Activated CD8-positive, alpha-beta memory T cell treated with anti-CD3 and anti-CD28 coated beads for 4 hours (primary cell): ENCODE measurements at places on chromosomes 1 and 21.
A peak's percentile ranks its signal among the peaks of the same experiment; 100 is the strongest.

- DNase-seq = no peak
Measured at GRCh38 chr1:24957016-24957807, 27.1 kb upstream of the RUNX3 start.

- no peak for DNase-seq
Measured at GRCh38 chr1:175537571-175537970, 205.8 kb downstream of the TNR start.

GRCh38 chr1:36910886-36911540, 123.3 kb downstream of the GRIK3 start:
- DNase-seq = no peak

- no peak for DNase-seq
Measured at GRCh38 chr1:45673956-45674355, 12.4 kb downstream of the GPBP1L1 start.

- no peak for DNase-seq
Measured at GRCh38 chr1:36966242-36966641, 68.1 kb downstream of the GRIK3 start.

DNA sequence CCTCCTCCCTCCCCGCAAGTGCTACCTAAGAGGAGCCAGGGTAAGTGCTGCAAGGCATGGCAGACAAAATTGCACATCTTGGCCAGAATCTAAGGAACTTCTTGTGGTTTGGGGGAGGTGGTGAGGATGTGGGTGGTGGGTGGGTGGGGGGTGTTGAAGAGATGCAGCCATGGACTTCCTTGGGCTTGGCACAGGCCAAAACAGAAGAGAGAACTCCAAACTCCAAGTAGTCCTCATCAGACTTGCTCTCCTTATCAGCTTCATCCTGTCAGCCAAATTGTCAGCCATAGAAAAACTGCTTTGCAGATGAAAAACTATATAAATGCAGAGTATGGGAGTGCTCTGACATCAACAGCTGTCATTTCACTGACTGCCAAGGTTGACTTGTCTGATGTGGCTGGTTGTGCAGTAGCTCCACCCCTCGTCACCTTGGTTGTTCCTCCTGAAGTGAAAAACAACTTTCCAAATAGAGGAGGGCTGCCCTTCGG, 7.1 kb downstream of the AMIGO1 start:
- DNase-seq = peak; percentile 35

DNA sequence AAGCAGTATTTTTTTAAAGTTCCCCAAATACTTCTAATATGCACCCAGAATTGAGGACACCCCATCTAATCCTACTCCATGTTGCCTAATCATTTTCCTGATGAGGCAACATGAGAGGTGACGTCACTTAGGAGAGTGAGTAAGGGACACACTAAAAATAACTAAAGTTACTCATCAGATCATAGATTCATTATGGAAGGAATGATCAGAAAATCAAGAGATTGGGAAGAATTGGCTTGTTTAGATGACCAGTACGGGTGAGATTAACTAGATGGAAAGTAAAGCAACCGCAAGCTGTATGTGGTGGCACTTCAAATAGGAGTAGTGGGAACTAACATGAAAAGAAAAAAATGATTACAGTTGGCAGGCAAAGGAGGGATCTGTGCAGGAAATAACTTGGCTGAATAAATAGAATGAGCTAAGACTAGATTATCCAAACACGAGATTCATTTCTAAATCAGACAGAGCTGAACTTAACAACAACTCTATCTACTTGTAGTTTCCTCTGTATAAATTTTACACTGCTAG, 61.4 kb upstream of the CXADR start:
- no peak for DNase-seq

DNA sequence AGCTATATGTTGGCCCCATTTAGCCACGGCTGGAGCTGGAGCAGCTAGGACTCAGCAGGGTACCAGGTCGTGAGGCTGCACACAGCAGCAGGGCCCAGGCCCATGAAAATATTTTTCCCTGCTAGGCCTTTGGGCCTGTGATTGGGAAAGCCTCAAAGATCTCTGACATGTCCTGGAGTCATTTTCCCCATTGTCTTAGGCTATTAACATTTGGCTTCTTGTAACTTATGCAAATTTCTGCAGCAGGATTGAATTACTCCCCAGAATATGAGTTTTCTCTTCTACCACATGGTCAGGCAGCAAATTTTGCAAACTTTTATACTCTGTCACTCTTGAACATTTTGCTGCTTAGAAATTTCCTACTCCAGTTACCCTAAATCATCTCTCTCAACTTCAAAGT, 11.2 kb downstream of the CFHR2 start:
- DNase-seq = no peak

DNA sequence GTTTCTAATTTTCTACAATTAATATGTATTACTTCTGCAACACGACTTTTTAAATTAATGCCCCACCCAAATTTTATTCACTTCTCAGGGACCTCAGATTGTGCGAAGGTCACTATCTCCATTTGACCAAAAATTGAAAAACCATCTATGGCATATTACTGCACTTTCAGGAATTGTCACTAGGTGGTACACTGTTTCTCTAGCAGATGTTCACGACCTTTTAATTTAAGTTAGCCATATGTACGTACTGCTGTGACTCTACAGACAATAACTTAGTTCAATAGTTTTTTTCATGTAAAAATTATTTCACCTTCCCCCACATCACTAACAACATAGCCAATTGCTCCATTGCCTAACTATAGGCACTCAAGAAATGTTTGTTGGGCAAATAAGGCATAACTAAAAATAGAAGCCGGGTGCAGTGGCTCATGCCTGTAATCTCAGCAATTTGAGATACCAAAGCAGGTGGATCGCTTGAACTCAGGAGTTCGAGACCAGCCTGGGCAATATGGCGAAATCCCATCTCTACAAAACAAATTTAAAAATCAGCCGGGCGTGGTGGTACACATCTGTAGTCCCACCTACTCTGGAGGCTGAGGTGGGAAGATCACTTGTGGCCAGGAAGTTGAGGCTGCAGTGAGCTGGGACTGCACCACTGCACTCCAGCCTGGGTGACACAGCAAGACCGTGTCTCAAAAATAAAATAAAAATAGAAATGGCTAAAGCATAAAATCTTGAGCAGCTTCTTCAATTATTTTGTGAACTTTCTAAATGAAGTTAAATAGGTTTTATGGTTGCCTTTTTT, 75.7 kb upstream of the PKN2 start:
- no peak for DNase-seq

GRCh38 chr1:95730986-95731385, 497.0 kb downstream of the RWDD3 start:
- DNase-seq = no peak

- no peak for DNase-seq
Measured at GRCh38 chr1:174964261-174964971, 35.3 kb upstream of the CACYBP start.

- no peak for DNase-seq
Measured at GRCh38 chr1:226555092-226555491, 6.5 kb downstream of the STUM start.

GRCh38 chr1:153866045-153866850, 56.5 kb downstream of the GATAD2B start:
- no peak for DNase-seq

DNA sequence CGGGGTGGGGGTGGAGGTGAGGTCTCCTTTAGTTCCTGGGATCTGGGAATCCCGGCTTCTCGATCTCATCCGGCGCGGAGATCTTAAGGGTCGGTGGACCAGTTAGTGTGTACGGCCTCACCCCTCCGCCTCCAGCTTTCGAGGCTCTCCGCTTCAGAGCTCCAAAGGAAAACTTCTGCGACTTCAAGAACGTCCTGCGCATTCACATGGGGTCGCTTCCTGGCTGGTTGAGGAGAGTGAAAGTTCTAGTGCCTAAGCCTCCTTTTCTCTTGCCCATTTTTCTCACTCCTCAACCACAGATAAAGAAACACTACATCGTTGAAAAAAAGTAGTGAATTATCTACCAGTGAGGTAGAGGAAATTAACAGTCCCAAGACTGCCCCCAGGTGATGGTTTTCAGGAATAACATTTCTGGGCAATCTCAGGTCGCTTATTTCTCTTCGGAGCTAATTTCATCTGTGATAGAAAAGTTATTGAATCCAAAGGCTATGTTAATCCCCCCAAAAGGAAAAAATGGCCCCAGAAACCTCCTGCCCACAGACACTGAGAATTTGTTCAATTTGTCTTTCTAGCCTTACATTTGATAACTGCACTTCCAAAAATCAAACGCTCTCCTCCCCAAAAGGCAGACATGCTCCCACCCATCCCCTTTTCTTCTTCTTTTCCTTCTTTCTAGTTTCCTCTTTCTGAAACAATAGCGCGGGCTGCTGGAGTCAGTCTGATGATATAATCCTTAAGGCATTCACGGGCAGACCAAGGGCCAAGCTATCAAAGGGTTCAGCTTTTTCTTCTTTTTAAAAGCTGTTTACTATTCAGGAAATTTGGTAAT, 20.6 kb upstream of the TBX15 start:
- DNase-seq = no peak

GRCh38 chr1:234617986-234618736, 8.2 kb upstream of the IRF2BP2 start:
- DNase-seq = no peak

- no peak for DNase-seq
Measured at GRCh38 chr1:60034999-60035398, 38.6 kb downstream of the C1orf87 start.

DNA sequence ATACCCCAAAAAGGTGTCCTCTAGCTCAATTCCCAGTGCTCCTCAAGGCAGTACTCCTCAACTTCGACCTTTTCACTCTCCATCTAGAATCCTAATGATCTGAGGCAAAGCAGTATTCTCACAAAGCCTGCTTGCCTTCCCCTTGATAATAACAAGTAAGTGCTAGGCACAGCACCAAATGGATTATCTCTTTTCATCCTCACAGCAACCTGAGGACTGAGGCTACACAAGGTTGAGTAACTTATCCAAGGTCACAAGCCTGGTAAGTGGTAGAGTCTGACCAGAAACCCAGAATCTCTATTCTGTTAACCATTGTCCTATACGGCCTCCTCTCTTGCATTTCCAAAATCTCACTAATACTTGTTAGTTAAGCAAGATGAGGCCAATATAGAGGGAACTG, 5.1 kb downstream of the SYDE2 start:
- DNase-seq = no peak

DNA sequence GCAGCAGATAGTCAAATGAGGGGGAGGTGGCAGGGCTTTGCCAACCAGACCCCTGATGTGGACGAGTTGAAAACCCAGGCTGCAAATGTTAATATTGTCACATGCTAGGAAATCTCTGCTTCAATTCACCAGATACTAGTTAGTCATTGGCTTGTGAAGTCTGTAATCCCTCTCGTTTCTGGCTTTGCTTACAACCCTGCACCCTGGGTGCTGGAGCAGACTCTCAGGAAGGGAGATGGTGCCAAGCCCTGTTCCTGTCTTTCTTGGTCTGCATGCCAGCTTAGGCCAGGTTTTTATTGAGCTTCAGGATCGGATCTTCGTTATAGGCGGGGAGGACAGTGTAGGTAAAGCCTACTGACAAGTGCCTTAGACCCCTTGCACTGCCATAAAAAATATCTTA, 53.3 kb downstream of the MDM4 start:
- DNase-seq = no peak

DNA sequence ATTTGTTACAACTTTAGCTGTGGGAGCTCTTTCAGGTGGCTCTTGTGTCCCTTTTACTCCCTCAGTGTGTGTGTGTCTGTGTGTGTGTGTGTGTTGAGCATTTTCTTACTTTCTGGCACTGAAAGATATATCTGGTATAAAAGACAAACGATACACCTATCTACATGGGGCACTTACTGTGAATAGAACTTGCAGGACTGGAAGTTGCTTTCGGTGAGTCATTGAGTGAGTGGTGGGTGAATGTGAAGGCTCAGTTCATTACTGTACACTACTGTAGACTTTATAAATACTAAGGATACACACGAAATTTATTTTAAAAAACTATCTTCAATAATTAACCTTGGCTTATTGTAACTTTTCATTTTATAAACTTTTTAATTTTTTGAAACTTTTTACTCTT, 38.7 kb downstream of the BTBD8 start:
- no peak for DNase-seq
